ENCODE measurements at places on chromosomes 4 and X. TPM values are rescaled to one million over a fixed set of nuclear protein-coding genes. Genes with fewer than 3 reads are reported as not detected.

FGD1 gene
- total RNA-seq = 6.5 TPM

DNA sequence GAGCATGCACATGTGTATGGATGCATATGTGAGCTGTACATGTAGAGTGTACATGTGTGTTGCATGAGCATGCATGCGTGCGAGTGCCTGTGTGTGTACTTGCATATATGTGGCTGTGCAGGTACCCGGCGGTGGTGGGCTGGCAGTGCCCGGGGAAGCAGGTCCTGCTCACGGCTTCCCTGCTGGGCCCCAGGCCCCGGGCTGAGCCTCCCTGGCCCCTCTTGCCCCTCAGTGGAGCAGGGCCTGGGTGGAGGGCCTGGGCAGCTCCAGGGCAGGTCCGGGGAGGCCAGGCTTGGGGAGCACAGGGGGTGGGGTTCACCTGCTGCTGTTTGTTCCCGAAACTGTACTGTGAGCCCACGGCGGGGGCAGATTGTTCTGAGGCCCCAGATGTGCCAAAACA, 9.4 kb downstream of the NAT8L start:
- no peak for ATAC-seq

GRCh38 chr4:39451423-39452023, 7.2 kb downstream of the RPL9 start:
- no peak for ATAC-seq

DNA sequence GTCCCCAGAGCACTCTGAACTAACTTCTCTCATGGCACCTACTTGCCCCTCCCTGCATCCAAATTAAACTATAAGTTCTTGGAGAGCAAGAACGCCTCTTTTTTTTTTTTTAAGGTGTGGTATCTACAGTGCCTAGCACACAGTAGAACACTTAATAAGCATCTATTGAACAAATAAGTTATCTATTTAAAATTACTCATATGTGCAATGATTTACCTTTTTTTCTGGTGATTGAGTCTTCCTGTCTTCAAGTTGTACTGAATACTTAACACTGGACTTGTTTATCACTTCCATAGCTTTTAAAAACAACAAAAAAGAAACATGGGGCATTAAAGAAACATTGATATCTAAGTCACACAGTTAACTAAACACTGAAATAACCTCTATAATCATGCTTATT, 29.1 kb downstream of the HAUS3 start:
- ATAC-seq = no peak

GRCh38 chr4:120018786-120019185, 47.9 kb downstream of the MAD2L1 start:
- ATAC-seq = no peak

- no peak for ATAC-seq
These were observed 48.2 kb upstream of the PHOX2B start for GRCh38 chr4:41796545-41797210.

HPSE gene
- total RNA-seq = 2.2 TPM

DNA sequence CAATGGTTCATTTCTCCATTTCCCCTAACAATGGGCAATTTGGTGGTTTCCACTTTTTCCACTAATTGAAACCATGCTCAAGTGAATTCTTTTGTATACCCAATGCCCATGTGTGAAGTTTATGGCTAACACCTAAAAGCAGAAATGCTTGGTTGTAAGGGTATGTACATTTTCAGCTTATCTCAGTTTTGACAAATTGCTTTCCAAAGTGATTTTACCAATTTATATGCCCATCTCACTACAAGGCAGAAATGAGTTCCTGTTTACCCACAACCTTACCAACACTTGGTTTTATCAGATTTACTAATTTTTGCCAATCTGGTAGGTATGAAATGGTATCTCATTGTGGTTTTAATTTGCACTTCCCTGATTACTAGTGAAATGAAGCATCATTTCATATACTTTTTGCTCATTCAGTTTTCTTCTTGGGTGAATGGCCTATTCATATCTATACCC, 14.8 kb downstream of the GPR34 start:
- no peak for ATAC-seq

Measured in gastroesophageal sphincter (tissue), 4 donors.